ENCODE measurements at places on chromosomes 16 and 17.

DNA sequence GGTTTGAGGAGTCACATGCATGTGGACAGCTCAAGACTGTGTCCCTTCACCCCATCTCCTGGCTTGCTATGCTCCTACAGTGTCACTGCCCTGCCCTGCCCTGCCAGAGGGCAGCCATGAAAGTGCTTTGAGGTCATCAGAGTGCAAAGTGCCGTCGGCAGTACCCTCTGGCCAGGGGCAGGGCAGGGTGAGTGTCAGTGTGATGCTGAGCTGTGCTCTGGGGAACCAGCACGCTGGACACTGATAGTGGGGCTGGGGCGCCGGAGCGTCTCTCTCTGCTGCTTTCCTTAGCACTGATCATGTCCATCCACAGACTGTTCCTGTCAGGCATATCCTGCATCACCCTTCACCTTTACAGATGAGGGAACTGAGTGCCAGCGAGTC, 1.6 kb upstream of the SPATA32 start:
- DNase-seq: no peak

GRCh38 chr16:26952411-26952810, 114.3 kb upstream of the C16orf82 start:
- DNase-seq: no peak

DNA sequence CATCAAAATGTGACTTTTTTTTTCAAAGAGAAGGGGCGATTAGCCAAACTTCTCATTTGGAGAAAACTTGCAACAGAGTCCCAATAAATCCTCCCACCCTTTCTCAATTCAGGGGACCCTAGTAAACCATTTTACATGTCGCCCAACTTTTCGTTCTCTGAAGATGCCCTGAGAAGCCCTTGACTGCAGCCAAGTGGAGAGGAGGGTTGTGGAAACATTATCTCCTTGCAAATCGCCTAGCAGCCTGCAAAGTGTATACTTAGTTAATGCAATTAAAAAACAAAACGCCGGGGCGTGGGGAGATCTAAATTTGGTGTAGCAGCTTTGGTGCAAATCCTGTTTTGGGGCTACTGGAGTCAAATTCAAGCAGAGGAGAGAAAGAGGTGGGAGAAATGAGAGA, 1.2 kb upstream of the SHISA9 start:
- no peak for DNase-seq

DNA sequence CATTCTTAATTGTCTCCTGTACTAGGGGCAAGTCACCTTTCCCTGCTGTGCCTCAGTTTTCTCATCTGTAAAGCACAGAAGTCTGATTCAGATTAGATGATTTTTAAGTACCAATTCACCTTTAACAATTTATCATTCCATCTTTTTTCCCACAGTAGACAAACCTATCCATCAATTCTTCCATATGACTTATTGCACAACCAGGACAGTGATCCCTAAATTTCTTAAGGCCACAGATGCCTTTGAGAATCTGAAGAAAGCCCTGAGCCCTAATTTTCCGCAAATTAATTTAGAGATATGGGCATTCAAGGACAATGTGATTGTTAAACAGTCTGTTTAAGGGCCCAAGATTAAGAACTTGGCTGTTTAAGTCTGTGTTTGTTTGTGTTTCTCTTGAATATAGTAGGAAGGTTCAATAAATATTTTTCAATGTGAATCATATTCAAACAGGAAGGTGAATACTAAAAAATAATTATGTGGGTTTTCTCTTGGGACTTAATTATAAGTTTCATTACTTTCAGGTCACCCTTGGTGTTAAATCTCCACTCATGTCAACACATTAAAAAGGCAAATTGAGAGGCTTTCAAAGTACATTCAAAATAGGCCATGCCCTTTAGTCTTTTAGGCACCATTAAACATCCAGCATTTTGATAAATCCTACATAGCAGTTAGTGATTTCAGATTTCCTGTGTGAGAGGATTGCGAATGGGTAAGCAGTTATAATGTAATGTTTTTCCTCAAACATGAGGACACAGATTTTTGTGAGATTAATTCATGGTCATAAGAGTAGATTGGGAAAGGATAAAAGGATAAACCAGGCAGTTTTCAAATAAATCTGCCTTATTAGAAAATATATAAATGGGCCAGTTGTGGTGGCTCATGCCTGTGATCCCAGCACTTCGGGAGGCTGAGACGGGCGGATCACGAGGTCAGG, 34.9 kb upstream of the MMD start:
- DNase-seq: no peak

DNA sequence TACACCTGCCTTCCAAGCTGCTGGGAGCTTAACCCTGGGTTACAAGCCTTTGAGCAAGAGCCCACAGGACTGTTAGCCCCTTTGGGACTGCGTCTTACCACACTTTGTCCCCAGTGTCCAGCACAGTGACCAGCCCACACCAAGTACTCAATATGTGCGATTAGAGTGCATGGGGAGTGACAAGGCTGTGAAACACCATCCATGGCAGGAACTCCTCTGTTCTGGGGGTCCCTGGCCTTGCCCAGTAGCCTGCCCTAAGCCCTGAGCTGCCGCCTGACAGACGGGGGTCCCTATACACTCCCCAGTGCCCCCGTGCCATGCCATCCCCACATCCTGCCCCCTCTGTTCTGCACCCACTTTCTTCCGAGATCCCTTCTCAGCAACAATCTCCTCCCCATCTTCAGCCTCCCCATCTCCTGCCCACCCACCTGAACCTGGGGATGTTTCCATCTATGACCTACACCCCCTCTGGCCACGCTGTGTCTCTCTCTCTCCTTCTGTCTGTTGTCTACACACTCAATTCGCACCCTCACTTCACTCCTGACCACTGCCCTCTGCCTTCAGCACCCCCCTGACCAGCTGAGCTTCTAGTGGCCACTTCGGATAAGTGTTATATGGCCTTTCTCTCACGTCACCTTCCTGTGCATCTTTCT, 112.9 kb upstream of the SMURF2 start:
- DNase-seq: no peak

DNA sequence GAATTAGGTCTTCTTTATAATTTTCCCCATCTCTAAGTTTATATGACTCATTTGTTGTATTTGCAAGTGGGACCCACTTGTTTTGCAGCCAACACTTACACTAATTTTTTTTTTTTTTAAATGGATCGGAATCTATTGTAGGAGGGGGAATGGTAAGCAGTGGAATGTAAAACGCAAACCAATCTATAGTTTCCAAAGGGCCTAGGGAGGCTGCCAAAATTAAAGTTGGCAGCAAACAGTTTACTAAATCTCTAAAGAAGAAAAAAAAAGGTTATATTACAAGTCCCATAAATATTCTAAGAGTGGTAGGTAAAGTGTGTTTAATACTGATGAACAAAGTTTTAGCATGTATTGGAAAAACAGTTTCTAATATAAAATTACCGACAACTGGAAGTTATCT, 416.8 kb upstream of the SALL1 start:
- no peak for DNase-seq

DNA sequence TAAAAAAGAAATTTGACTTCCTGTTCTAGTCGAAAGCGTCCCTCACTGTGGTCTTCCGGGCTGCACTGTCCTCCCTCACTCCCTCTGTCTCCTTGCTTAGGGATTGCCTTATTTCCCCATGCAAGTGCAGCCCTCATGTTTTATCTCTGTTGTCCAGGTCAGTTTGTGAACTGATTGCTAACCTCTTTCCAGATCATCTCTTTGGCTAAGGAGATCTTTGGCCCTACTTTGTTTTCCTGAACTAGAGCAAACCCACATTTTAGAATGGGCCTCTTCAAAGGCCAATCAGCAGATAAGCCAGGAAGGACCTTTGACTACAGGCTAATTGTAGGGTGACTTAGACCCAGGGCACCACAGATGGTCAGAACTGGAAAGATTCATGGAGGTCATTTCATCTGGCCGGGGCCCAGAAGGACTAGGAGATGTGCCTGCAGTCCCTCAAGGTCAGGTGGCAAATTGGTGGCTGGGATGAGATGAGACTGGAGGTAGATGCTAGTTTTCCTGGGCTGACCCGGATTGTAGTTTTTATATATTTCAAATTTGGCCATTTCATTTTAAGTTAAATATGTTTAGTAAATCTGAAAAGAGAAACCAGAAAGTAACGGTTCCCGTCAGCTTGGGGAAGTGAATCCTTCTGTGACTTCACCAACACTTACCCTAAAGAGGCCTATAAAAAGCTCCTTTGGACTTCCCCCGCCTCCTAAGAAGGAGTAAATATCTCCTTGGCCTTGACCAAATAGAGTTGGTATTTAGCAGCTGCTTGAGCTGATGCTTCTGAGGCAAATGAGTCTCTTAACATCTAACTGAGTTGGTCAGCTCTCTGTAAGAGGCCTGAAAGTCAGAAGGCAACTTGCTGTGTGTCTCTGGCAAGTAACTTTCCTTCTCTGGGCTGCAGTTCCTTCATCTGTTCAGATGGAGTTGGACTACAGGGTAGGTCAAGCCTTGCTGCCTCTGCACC, 6.2 kb upstream of the SLC25A19 start:
- DNase-seq: peak; percentile 78

GRCh38 chr17:72488555-72489271, 367.9 kb downstream of the SOX9 start:
- DNase-seq: no peak

GRCh38 chr17:72175263-72175662, 54.4 kb downstream of the SOX9 start:
- DNase-seq: no peak

DNA sequence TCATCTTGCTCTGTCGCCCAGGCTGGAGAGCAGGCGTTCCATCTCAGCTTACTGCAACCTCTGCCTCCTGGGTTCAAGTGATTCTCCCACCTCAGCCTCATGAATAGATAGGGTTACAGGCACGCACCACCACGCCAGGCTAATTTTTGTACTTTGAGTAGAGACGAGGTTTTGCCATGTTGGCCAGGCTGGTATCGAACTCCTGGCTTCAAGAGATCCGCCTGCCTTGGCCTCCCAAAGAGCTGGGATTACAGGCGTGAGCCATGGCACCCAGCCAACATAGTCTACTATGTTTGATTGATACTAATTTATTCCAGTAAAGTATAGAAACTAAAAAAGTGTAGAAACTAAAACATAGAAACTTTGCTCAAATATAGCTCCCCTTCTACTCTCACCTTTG, 94.9 kb downstream of the CA4 start:
- DNase-seq: no peak

GRCh38 chr16:55562936-55563335, 3.5 kb upstream of the CAPNS2 start:
- DNase-seq: no peak

DNA sequence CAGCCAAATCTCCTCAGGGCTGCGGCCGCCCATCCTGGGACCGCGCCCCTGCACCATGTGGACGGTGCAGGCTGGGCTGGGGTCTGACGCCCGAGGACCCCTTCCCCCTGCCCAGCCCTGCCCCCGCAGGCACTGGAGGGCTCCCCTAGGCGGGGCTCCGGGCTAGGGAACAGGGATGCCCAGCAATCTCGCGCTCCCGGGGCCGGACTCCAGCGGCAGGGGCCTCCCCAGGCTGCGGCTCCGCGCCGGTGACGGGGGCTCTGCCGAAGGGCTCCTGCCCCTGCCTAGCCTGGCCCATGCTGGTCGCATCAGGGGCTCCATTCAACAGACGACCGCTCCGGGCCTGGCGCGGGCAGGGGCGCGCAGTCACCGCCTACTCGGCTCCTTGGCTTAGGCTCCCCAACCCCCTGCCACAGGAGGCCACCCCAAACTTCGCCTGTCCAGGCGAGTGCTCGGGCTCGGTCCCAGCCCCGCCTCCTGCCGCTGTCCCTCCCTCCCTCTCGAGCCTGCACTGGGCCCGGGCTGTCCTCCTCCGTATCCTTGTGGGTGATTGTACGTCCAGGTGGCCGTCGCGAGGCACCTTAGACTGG, 27.4 kb upstream of the ADORA2B start:
- no peak for DNase-seq

DNA sequence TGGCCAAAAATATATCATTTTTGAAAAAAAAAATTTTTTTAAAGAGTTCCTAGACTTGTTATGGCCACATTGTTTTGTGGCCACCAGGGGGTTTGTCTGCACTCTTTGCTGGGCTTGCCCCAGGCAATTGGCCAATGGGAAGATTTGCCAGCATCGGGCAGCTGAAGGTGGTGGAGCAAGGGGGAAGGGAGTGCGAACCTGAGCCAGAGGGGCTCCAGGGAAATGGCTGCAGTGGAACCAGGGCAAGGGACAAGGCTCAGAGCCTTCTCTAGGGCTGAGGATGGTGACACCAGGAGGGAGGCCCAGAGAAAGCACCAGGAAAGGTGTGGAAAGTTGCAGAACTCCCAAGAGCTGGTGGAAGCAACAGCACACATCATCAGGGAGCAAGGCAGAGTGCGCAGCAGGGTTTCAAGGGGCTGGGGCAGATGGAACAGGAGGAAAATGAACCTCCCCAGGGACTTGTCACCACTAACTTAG, 15.5 kb upstream of the CMIP start:
- DNase-seq: peak; percentile 65

DNA sequence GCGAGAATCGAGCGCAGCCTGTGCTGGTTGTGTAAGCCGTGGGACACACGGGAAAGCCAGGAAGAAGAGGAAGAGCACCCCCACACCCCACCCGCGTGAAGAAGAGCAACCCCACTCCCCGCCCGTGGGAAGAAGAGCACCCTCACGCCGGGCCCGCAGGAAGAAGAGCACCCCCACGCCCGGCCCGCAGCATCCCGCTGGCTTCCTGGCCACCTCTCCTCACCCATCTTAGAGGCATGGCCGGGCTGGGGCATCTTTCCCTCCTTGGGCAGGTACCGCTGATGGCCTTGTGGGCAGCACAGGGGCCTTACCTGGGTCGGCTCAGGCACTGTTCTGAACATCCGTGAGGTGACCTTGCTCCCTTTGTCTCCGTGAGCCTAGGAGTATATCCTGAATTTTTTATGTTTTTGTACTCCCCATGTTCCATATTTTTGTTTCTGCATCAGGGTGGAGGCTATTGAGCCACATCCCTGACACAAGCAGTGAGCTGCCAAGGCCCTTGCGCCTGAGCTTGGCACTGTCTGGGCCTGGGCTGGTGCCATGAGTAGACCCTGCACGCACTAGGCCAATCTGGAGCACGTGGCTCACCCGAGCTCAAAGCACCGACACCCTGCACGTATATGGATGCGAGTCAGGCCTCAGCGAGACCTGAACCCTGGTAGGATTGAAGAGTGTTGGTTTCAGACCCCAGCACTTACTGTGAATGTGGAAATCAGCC, 71.4 kb upstream of the KCTD5 start:
- DNase-seq: no peak

GRCh38 chr16:85193115-85193493, 80.8 kb upstream of the CIBAR2 start:
- DNase-seq: no peak

- peak; percentile 37 for DNase-seq
Observed at GRCh38 chr17:76870377-76870714, 2.1 kb downstream of the MGAT5B start.

- no peak for DNase-seq
Observed at GRCh38 chr16:49800876-49801275, 55.0 kb downstream of the ZNF423 start.

Measured in NB4 (cell line).